ENCODE measurements at places on chromosomes 12 and 14.

- DNase-seq, result no peak
These were observed 64.4 kb upstream of the TRHDE start for GRCh38 chr12:72207486-72208409.

DNA sequence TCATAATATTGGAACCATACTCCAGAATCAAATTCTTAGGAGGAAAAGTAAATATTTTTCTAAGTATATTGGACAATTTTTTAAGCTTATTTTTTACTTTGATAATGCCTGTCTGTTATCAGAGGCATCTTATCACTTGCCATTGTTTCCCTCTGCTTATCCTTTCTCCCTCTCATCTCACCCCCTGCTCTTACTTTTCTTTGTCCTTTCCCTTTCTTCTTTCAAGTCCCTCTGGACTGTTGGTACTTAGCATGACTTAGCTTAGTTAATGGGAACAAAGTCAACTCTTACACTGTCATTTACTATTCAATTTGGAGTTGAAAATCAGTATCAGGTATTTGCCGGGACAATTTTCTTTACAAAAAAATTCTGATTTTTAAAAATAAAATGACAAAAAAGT lies 45.2 kb downstream of the ABCD2 start:
- DNase-seq, result no peak

GRCh38 chr14:96102081-96102856 lies 63.1 kb downstream of the C14orf132 start:
- DNase-seq, result peak; percentile 41

DNA sequence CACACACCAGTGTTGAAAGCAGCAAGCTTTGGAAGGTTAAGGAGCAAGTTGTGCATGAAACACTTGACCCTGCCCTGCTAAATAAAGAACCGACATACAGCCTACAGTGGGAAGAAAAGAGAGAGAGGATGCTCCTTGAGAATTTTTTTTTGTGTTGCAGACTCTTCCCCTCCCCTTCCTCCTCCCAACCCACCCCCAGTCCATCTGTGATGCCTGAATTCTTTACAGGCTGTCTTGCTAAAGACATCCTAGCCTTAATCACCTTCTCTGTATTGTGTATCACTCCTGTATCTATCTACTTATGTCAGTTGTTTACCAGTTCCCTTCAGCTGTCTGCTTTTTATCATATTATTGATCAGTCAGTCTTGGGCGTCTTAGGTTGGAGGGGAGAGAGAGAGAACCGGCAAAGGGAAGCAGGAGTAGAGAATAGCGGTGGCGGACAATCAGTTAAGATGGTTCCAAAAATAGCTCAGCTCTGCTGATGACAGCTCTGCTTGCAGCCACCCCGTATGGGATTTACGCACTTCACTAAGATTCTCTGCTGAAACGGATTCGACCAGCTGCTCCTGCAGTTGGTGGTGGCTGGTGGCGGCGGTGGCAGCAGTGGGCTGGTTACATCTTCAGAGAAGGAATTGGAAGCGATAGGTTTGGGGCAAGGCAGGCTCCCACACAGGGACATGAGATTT lies 664.7 kb downstream of the NRXN3 start:
- DNase-seq, result no peak

GRCh38 chr14:106442857-106443256 lies 916.5 kb downstream of the TMEM121 start:
- no peak for DNase-seq

DNA sequence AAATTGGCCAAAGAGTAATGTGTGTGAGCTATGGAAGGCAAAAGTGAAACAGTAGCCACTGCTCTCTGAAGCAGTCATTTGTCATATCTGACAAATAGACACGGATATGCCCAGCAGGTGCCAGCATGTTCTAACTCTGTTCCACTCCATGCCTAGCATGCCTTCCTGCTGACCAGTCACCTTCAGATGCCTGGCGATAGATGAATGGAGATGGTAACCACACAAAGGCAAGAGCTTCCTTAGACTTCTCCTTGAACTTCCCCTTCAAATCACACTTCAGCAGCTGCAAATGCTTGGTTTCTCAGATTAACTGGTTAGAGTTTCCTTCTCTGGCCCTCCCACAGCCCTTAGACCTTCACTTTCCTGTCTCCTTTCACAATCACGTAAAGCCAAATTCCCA lies 429.9 kb downstream of the DAD1 start:
- DNase-seq, result no peak

GRCh38 chr12:3236345-3237187 lies 159.4 kb downstream of the TSPAN9 start:
- DNase-seq, result peak; percentile 61

DNA sequence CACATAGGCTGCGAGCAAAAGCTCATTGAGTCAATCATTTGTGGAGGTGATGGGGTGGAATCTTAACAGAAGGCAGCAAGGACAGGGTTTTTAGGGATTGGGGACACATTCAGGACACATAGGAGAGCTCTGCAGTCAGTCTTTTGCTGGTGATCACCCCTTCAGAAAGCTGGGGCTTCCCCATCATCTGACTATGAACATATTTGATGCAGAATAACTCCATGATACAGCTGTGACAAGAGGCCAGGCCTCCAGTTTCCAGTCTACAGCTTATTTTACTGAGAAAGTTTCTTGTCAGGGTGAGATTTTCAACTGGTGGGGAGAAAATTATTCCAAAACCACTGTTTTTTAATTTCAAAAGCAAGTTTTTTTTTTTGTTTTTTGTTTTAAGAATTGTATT lies 134.2 kb downstream of the TMEM30B start:
- no peak for DNase-seq

GRCh38 chr14:69152181-69152901 lies 578 bp downstream of the DCAF5 start:
- DNase-seq, result peak; percentile 57

- peak; percentile 93 for DNase-seq
These were observed 124.8 kb upstream of the MAP1LC3B2 start for GRCh38 chr12:116434155-116435011.

GRCh38 chr14:58278177-58278576 lies 20.2 kb upstream of the ARID4A start:
- no peak for DNase-seq

- DNase-seq, result no peak
These were observed 26.9 kb downstream of the CRADD start for GRCh38 chr12:93704122-93704521.

DNA sequence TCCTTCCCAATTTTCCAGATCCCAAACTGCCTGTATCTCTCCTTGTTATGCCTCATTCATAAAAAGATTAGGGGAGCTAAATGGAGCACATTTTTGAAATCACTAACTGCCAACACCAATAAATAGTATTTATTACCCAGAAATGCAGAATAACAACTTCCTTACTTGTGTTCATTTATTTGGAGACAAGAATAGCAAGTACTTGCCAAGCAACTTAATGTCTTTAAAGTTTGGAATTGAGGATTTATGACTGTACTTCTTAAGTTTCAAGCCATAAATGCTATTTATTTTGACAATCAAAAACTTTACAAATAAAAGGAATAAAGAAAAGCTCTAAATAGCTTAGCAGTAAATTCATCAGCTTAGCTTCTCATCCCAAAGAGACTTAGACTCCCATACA lies 626.1 kb upstream of the NOVA1 start:
- DNase-seq, result no peak

All from fibroblast of skin of right quadriceps (primary cell).